ENCODE measurements at places on chromosomes 2 and 18.

GRCh38 chr2:42618972-42619371 lies 50.5 kb downstream of the MTA3 start:
- DNase-seq, result no peak

GRCh38 chr2:121505005-121505404 lies 25.7 kb upstream of the RNU4ATAC start:
- no peak for DNase-seq

GRCh38 chr2:148634749-148635148 lies 9.8 kb upstream of the EPC2 start:
- no peak for DNase-seq

GRCh38 chr18:27378431-27379095 lies 193.5 kb upstream of the CHST9 start:
- DNase-seq, result no peak

DNA sequence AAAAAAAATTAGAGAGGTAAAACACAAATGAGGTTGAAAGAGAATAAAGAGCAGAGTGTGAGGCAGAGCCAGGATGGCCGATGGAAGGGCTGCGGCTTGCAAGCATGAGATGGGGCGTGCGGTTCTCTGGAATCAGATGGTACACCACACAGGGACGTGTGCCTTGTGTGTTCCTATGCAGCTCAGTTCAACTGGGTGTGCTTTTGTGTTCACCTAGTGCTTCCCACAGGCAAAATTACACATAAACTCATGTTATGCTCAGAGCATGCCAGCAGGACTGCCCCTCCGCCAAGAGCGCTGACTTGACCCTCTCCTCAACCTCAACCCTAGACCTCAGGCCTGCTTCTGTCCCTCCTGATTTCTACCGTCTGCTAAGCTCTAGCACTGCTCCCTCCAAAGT lies 24.4 kb downstream of the STARD7 start:
- no peak for DNase-seq

DNA sequence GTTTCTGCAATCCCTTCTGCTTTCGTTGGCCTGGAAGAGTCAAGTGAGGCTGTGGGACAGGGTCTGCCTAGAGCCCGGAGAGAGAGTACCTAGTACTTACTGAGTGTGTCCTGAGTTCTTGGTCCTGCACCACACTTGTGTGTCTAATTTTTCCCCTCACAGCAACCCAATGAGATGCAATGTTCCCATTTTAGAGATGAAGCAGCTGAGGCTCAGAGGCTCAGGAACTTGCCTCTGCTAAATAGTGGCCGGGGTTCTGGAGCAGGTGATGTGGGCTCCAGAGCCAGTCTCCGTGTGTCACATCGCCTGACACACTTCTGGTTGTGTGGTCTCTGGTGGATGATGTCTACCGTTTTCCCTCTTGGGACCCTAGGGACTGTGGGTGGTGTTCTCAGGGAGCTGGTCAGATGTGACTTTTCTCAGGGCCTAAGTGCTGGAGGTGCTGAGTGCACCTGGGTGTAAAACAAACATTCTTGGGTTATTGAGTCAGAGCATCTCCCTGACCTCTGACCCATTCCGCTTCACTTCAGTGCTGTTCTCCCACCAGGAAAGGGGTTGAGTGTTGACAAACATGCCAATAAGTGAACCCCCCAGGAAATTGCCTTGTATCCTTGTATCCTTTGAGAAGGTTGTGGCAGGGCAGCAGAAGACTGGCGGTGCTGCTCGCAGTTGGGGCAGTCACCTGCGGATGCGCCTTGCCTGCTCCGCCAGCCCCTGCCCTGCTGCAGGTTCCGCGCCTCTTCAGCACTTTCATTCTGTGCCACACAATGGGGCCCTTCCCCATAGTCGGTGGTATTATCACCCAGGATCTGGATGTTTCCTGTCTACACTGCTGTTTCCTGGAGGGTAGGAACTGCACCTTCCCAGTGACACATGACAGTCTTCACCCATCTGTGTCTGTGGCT lies 32.1 kb downstream of the HK2 start:
- DNase-seq, result no peak

GRCh38 chr2:137437386-137437785 lies 526.9 kb upstream of the HNMT start:
- DNase-seq, result no peak

DNA sequence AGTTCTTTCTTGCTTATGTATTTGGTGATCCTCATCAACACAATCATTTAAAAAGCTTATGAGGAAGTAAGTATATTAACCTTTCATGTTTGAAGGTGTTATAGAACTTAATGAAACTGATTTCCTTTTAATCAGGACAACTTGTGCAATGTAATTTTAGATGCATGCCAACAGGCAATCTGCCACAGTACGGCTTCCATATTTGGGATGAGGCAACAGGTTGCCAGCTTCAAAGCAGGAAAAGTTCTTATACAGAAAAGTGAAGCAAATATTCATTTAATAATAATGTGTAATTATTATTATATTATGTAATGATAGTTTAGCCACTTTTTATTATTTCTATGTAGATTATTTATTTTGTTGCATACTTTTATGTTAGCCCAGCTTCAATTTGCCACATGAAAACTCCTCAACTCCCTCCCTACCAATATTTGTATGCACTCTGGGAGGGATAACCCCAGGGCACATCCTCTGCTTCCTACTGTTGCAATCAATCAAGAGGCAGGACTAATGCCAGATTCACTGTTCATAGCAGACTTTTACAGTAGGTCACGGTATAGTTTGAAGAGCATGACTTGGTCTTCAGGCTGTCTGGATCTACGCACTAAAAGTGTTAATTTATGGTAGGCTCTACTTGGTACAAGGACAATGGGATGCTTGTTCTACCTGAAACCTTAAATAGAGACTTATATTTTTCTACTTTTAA lies 277.2 kb downstream of the AGPS start:
- DNase-seq, result no peak

DNA sequence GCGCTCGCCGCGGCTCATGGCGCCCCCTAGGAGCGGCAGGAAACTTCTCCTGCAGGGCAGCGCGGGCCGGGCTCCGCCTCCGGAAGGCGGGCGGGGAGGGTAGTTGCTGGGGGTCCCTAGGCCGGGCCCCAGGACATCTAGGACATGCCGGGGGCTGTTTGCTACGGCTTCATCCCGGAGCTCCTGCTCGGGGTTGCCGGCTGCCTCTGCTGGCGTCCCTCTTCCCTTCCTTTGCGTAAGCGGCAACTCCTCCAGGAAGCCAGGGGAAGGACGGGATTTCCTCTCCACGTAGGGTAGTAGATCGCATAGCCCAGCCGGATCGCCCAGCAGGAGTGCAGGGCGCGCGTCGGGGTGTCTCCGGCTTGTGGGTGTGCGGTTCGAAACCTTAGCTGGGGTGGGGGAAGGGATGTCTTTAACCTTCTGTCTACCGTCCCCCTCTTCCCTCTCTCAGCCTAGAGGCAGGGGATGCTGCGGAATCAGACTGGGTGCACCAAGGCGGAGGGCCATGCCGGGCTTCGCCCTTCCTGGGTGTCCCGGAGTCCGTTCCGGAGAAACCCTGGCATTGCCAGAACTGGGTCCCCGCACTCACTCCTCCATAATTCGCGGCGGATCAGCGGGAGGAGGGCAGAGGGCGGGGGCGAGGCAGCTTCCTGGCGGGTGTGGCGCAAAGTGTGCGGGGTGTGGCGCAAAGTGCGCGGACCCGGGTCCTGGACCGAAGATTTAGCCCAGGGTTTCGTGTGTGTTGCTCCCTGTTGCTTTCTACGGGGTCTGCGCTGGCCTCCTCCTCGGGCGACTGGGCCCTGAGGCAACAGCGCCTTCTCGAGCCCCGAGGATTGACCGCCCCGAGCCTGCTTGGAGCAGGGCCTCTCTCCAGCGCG lies 12.2 kb upstream of the SKOR2 start:
- DNase-seq, result no peak

DNA sequence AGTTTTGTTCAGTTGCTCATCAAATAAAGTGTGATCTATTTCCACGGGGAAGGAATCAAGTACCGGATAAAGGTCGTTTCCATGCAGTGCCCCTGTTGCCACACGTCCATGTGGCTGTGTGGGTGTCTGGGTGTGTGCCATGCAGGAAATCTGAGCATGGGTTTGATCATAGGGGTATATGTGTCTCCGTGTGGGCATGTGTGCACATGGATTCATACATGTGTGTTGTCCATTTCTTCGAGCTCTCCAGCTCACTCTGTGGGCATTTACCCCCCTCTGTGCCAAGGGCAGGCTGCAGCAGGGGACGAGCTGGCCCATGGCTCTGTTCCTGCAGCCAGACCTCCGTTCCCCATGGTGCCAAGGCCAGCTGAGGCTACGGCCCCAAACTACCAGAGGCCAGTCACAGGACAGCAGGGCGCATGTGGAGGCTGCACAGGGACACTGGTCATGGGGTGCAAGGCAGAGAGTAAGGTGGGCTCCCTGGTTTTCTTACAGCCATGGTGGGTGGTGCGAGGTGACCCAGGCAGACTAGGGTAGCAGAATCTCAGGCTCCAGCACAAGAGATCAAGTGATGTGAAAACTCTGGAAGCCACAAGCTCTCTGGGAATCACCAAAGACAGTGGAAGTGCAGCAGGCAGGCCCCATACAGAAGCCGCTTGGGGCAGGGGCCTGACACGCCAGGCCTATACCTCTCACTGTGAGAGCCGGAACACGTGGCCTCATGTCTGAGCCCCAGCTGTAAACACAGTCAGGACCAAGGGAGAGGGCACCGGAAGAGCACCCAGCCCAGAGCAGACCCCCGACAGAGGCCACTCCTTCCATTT lies 66.4 kb upstream of the RAB6C start:
- no peak for DNase-seq

- DNase-seq, result no peak
Observed at GRCh38 chr2:112927745-112928144, 16.8 kb downstream of the IL37 start.

DNA sequence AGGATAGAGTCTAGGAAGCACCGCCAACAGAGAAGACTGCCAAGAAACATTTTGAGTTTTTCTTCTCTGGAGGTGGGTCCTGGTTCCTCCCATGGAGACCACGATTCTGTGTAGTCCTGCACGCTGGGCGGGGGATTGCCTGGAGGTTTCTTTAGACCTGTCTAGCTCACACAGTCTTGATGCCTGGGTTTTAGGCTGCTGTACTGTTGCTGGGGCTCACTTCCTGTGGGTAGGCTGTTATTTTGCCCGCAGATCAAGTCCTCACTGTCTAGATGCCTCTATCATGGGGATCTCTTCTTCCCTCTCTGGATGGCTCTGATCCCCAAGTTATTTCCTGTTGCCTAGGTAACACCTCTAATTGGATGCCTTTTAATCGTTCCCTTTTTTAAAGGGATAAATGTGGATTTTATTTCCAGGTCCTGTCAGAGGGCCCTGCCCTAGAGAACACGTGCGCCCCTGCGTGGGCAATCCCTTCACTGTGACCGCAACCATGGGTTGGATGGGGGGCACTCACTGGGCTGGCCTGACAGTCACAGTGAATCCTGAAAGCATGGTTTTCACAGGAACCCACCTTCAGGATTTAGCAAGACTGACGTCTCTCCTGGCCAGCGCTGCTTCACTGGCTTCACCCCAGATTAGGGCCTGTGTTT lies 115.7 kb downstream of the MSH2 start:
- DNase-seq, result no peak

DNA sequence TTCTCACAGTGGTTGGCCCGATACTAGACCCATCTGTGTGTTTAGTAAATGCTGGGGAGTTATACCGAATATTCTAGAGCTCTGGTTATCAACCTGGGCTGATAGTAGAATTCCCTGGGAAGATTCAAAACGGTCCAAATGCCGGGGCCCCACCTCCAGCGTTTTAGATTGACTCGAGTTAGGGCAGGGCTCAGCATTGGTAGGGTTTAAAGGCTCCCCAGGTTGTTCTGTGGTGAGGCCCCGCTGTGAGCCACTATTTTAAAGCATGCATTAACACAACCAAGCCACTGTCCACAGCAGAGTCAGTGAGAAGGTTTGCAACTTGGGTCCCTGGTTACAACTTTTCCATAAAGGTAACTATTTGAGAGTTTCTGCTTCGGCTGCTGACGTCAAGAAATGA lies 73.6 kb downstream of the DYSF start:
- DNase-seq, result no peak

GRCh38 chr2:176187899-176188773 lies at the start of gene HOXD1:
HOXD1 (plus strand) TSS chr2:176188668; CDS start chr2:176188802, 134 bp downstream.
- DNase-seq, result no peak

GRCh38 chr2:233532971-233533370 lies 33.6 kb downstream of the USP40 start:
- no peak for DNase-seq

DNA sequence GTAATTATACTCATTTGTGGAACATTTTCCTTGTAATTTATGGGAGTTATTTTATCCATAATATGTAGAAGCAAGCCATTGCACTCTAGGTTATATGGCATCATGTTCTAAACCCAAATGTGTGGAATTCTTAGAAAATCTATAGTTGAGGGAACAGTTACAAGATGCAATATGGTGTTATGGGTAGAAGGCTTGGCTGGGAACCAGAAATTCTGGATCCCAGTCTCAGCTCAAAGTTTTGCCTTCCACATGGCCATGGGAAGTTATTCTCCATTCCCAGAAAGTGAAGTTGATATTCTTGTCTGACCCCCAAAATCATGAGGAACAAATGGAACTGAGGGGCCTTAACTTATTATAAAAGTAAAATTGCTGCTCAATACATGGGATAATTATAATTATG lies 38.0 kb downstream of the KIF5C start:
- no peak for DNase-seq

DNA sequence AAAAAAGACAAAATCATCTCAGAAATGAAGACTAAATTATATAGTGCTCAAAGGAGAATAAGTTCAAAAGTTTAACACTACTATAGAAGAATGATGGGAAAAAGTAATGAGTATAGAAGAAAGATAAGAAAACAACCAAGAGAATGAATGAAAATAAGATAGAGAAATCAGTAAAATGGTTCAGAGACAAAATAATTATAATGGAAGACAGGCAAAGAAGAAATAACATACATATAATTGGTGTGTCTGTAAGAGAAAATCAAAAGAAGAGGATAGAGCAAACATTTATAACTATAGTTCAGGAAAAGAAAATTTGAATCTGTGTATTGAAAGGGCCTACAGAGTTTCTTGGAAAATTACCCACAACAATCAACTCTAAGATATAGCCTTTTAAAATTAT lies 43.5 kb downstream of the DNAH6 start:
- DNase-seq, result no peak

GRCh38 chr2:86372641-86373502 lies 35.4 kb upstream of the REEP1 start:
- DNase-seq, result no peak

GRCh38 chr18:3015851-3016250 lies 2.9 kb upstream of the LPIN2 start:
- DNase-seq, result no peak

All from effector memory CD4-positive, alpha-beta T cell (primary cell).